Stimulated activated effector memory CD8-positive, alpha-beta T cell treated with anti-CD3 and anti-CD28 coated beads, Interleukin-12 subunit alpha, Interleukin-12 subunit beta, amount 100 ng/mL, for 72 hours (primary cell): ENCODE measurements at places on chromosomes 5 and 9.

GRCh38 chr9:116318468-116319374 is 165.1 kb downstream of the PAPPA start:
- no peak for DNase-seq

DNA sequence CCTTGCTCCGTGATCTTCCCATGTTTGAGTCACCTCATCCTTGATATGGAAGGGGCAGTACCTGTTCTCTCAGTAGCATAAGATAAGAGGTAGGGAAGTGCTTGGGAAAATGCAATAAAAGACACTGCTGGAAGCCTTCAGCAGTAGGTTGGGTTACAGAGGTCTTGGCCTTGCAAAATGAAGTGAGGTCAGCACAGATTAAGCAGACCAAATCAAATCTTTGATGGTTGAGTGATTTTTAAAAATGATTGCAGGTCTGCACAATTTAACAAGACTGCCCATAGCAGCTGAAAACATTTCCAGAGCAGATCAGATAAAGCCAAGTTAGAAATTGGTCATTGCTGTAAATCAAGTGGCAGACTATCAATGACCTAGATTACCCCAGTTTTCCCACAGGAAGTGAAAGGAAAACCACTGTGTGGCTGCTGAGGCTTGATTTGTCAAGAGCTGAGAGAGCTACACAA is 32.9 kb downstream of the PALM2AKAP2 start:
- no peak for DNase-seq

GRCh38 chr9:38285236-38285635 is 107.3 kb upstream of the ALDH1B1 start:
- no peak for DNase-seq

DNA sequence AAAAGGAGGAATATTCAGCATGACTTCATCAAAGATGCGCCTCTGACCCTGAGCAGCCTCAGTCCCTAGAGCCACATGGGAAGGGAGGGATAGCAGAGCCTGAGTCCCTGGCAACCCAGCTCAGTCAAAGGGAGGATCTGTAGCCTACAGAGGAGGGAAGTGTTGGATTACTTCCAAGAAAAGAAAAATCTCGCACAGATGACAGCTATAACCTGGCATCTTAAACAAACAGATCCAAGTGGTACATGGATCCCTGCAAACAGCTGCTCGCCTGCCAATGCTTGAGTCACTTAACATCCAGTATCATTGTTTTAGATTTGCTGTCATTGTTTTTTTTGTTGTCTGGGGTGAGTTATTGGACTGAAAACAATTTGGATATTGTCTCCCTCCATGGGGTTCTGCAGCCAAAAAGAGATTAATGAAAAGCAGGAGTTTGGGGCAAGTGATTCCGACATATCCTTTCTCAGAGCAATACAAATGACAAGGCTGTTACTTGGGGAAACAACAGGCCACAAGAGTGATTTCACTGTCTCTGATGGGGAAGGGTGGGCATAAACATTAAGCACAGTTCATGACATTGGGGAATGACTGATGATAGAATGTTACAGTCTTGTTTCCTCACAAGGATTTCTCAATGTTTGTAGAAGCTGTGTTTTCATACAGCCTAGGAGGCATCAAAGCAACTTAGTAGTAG is 153.5 kb upstream of the KIF2A start:
- no peak for DNase-seq

DNA sequence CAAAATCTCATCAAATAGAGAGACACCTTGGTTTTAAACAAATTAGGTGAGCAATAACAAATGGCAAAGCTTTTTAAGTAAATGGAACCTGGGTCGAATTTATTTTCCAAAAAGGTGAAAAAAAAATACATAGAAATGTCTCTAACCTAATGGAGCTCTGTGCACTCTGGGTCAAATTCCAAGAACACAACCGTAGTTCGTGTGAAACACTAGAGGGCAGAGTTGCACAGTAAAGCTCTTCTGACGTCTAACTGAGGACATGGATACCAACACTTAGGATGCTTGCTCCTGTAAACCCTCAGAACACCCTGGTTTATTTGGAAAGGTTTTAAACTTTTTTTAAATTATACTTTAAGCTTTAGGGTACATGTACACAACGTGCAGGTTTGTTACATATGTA is 18.9 kb downstream of the MARCHF11 start:
- DNase-seq, result no peak

DNA sequence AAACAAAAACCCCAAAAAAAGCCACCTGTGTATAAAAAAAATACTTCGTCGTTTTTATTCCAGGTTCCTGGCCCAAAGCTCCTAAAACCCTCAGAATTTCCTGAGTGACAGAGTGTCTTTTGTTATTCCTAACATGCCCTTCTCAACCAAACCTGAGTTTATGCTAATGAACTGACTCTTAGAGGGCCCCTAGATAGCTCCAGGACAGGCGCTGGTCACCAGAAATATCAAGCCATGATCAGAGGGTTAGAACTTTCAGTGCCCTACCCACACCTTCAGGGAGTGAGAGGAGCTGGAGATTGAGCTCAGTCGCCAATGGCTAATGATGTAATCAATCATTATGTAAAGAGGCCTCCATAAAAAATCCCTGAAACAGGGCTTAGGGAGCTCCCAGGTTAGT is 15.7 kb downstream of the AUH start:
- DNase-seq, result no peak

- peak; percentile 25 for DNase-seq
Observed at GRCh38 chr9:113934167-113934828, 58.2 kb downstream of the ZNF618 start.

DNA sequence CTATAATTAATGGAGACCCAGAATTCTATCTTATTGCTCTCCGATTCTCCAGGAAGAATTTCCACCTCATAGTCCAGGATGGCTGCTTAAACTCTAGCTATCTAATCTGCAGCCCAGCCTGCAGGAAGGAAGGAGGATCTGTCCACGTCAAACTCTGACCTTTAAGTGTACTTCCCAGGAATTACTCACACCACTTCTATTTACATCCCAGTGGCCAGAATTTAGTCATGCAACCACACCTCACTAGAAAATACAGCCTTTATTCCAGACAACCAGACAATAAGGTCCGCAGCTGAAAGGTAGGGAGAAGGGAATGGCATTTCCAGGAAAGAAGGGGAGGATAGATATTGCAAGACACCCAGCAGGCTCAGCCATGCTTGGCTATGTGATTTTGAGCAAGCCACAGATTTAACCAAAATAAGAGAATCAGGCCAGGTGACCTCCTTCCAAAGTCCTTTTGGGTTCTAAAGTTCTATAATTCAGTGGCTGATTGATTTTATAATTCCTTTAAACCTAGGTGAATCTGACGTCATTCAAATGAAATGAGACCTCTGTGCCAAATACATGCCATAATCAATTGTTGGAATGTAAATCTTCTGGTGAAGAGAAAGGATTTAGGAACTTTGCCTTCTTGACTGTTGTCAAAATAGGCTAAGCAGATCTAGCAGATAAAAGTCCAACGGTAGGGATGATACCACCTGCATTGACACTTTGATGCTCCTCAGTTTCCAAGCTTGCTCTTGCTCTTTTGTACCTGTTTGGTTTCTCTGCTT is 3.7 kb upstream of the DENND1A start:
- no peak for DNase-seq

- no peak for DNase-seq
Observed at GRCh38 chr5:150318613-150319483, 16.1 kb upstream of the ARSI start.

DNA sequence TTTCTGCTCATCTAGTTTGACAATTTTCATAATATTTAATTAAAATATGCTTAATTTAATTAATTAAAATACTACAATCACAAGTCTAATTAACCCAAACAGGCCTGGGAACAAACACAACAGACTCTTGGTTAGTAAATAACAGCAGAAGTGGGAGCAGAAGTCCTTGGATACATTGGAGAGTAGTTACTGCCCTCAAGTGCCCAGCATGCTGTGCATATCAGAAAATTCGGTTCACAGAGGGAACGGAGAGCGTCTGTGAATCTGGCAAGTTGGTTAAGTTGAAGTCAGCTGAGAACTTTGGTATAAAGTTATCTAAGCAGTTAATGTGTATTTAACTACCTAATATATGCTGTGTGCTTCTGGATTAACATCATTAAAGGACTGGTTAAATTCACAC is 87.0 kb upstream of the ATG10 start:
- DNase-seq, result no peak

DNA sequence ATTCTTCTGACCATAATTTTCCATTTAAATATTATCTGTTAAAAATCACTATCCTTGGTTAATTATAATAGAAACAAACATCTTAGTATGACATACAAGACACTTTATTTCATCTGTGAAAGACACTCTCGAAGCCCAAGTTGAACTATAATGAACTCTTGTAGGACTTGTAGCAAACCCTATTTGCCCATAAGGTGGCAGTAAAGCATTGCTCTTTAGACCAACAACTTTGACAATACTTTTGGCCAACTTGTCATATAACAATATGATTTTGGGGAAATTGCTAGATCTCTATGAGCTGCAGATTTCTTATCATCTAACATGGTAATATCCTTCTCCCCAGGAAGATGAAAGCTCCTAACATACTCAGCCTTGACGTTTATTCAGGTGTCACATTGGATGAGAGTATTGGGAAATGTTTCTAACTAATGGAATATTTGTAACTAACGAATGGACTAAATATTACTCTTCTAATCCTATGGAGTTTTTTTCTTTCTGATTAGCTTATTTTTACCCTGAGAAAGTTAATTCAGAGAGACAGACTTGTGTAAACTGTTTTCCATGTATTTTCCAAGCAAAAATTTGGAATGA is 11.0 kb downstream of the SPINK14 start:
- no peak for DNase-seq

GRCh38 chr9:120861935-120862334 is 15.1 kb downstream of the PHF19 start:
- no peak for DNase-seq

DNA sequence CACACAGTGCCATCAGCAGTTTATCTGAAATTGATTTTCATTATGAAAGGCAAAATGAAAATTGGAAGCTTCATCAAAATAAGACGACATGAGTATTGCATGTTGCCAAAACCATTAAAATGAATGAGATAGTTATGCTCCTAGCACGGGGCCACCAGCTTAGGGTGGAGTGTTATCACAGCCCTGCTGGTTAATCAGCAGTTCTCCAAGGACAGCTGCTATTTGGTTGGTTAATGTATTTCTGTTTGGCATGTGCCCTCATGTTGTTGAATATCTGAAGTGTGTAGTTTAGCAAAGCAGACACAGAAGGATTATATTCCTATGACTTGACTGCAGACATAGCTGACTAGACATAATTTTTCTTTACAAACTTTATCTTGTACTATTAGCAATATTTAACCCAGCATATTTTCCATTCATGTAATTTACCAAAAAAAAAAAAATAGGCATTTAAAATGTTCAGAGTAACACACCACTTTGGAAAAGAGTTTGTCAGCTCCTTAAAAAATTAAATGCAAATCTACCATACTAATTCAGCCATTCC is 98.6 kb upstream of the PIK3R1 start:
- DNase-seq, result no peak

DNA sequence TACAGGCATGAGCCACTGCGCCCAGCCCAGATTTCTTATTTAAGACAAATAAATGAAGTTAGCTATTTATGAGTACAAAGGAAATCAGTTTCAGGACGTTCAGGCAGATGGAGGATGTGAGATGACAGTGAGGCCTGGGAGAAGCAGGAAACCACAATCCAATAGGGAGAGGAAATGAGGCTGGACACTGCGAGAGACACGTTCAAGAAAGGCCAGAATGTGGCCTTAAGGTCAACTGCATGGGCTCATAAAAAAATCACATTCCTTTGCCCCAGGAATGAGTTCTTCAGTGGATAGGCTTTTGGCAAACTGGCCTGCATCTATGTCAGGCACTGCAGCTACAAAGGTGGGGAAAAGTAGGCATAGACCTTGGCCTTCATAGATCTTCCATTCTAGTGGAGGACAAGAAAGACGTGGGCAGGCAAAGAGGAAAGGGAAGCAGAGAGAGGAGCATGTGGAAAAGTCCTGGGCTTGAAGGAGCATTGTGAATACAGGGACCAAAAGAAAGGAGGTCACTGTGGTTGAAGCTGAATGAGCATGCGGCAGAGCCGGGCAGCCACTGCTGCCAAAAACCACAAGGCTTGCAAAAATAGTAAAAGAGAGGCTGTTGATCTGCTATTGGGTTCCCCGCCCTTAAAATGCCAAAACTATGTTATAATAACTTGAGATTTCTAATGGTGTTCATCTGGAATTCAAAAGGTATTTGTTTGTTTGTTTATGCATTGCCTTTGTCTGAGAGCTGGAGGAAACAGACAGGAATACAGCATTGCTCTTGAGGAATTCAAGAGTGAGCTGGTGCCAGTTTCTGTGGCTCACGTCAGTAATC is 133.0 kb downstream of the GNA14 start:
- DNase-seq, result no peak

- no peak for DNase-seq
Observed at GRCh38 chr5:79107020-79107796, 4.4 kb upstream of the BHMT start.

DNA sequence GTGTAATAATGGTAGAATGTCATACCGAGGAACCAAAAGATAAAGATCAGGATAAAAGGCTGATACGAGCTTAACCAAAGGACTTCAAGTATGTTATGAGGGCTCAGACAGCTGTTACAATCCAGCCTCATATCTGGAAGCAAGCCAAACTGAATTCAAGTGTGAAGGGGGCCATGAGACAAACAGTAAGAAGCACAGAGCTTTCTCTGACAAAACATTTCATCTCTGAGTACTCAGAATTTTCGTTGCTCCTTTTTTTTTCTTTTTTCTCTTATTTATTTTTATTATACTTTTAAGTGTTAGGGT is 52.9 kb upstream of the CD180 start:
- DNase-seq, result no peak

- no peak for DNase-seq
Observed at GRCh38 chr9:118165451-118165850, 461.2 kb downstream of the TLR4 start.

GRCh38 chr5:169350016-169350415 is 49.1 kb upstream of the SLIT3 start:
- DNase-seq, result no peak

DNA sequence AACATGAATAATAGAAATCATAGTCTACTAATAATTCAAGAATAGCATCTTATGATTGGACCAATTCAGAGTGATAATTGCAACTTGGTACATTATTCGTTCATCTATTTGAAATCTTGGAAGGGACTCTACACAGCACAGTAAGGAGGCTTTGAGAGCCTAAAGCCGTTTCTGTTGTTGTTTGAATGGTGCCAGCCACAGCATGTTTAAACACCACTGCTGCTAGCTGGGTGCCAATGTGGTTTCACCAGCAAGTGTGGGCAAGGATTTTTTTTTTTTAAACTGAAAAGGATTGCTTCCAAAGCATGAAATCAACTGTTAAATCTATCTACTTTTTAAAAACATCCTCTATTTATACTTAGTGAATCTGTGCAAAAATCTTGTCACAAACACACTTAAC is 253.9 kb upstream of the MAP3K1 start:
- DNase-seq, result no peak

GRCh38 chr5:91255396-91256141 is 127.5 kb downstream of the ARRDC3 start:
- DNase-seq, result no peak
